ENCODE measurements at places on chromosomes 5 and 9.

- H3K36me3 ChIP-seq: no peaks in the 10 kb centered on the region
- H3K27ac ChIP-seq: no peak overlapping the region
- no peak overlapping the region for H3K4me3 ChIP-seq
Measured at GRCh38 chr9:121577572-121577971, 73.9 kb upstream of the DAB2IP start.

DNA sequence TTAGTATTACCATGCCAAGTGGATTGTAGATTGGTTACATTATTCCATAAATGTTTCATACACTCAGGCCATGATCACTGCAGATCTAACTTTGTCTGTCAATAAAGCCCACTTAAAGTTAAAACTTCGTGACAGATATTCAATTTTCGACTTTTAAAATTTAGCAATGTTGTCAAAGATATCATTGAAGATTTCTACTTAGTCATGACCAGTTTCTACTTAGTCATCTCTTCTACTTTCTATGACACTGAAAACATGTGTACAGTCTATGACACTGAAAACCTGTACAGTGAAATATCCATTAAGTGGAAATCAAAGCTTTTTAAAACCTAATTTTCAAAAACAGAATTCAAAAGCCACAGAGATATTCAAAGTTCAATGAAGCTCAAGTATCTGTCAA is 258.2 kb downstream of the MCTP1 start:
- no peak overlapping the region for H3K4me3 ChIP-seq
- peaks cover 21% of the 10 kb centered on the region for H3K4me1 ChIP-seq
- no peak overlapping the region for H3K27ac ChIP-seq
- peaks cover 3% of the 10 kb centered on the region for H3K36me3 ChIP-seq

DNA sequence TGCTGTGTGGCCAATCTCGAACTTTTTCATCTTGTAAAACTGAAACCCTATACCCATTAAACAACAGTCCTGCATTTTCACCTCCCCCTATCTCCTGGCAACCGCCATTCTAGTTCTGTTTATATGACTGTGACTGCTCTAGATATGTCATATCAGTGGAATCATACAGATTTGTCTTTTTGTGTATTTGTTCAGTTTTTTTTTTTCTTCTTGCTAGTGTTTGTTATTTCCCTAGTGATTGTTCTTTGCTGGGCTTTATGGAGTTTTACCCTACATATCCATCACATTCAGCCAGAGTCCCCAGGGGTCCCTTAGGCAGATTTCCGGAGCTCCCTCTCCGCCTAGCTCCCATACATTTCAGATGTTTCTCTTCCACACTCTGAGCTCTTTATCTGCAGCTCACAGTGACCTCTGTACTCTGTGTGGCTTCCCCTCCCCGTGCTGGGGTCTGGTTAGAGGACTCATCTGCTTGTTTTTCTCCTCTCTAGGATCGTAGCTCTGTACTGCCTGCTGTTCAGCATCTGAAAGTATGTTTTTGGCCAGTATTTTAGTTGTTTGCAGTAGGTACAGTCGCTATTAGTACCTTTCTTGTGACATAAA is 25.1 kb upstream of the CARTPT start:
- peaks cover 8% of the 10 kb centered on the region for H3K4me1 ChIP-seq
- no peaks in the 10 kb centered on the region for H3K36me3 ChIP-seq
- no peak for DNase-seq
- H3K27me3 ChIP-seq: peaks cover 21% of the 10 kb centered on the region

- peaks cover 15% of the 10 kb centered on the region for H3K27me3 ChIP-seq
- H3K27ac ChIP-seq: no peak within 1 kb of the TSS
- H3K4me3 ChIP-seq: no peak within 1 kb of the TSS
- no peaks in the 10 kb centered on the region for H3K4me1 ChIP-seq
Measured at GRCh38 chr9:116153765-116154333, at the start of gene PAPPA. PAPPA (plus strand) TSS chr9:116153791; CDS start chr9:116154173, 382 bp downstream.
